Endothelial cell (in vitro differentiated cells): ENCODE measurements at places on chromosomes 12 and 14. TPM values are rescaled to one million over a fixed set of nuclear protein-coding genes. Genes with fewer than 3 reads are reported as not detected.

The NRXN3 gene
- total RNA-seq: 2.3 TPM

GRCh38 chr14:95536036-95536593 lies 1.3 kb downstream of the GLRX5 start:
- DNase-seq: no peak

DNA sequence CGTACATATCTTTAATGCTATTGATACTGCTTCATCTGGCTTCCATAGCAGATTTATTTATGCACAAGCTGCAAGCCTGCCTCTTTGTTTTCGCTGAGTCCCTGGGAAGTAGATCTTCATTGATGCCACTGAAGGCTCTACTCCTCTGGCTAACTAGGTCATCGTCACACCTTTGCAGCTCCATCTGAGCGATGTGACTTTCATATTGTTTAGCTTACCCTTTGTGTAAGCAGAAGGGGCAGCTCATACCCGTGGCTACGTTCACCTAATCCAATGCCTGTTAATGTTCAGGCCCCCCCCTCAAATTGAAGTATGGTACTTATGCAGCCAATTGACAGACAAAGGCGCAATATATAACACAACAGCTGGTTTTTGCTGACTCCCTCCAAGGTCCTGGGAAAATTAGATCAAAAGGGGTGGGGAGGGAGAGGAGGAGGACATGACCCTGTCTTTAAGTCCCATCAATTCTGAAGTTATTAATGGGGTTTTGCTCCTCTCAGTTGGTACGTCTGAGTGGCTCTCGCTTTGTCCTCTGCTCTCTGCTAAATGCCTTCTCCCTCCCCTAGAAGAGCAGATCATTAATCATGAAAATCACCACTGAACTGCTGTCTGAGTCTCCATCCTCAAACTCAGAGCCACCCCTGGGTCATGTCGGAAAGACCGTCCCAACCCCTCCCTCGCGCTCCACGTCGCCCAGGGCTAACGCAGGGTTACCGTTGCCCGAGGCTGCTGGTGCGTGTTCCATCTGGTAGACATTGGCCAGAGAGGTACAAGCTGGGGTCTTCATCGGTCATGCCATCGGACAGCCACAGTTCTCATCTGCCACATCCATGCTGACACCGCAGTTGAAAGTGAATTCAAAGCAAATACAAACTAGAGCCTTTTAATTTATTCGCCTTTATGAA lies 128.8 kb downstream of the ADGRD1 start:
- DNase-seq: no peak

GRCh38 chr12:105825141-105825540 lies 313.6 kb downstream of the NUAK1 start:
- DNase-seq: no peak

The FAM186B gene
- 1.9 TPM for total RNA-seq
